ENCODE measurements at places on chromosomes 1 and 21.
A peak's percentile ranks its signal among the peaks of the same experiment; 100 is the strongest.

- no peak for DNase-seq
These were observed 5.6 kb downstream of the RORC start for GRCh38 chr1:151825751-151826660.

DNA sequence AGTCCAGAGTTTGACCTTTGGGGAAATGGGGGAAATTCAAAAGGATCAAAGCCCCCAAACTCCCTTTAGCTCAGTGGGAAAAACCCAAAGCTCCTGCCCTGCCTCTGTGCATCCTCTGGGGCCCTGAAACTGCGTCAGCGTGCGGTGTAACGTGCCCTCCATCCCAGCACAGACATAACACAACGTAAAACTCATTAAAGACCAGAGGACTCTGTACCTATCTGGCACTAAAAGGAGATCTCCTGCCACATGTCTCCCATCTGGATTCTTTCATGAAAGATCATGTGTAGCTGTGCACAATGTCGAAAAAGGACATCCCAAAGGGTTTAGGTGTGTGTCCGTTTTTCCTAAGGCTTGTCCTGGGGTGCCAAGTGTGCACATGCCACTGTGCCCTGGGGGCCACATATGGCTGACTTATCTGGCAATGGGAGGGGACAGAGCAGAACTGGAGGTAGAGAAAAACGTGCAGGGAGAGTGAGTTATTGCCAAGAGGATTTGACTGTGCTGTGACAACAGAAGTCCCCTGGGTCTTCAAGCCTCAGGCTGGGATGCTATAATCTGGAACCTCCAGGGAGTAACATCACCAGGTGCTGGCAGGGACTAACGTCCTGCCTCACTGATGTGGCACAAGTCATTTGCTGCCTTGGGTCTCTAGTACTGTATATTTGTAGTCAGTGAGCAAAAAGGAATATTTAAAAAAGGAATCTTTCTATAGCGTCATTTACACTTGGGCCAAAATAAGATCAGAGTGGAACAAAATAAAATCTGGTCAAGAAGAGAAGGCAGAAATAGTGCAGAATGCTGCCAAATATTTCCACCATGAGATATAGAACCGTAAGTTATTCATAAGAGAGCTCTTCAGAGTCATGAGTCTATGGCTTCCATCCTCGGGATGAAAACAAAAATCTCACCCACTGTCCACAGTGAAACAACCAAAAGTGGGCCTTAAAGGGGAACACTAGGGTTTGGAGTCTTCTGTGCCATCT lies 52.3 kb downstream of the ITPKB start:
- DNase-seq, result no peak

GRCh38 chr1:100299521-100300222 lies 33.7 kb downstream of the RTCA start:
- DNase-seq, result no peak

- DNase-seq, result peak; percentile 69
These were observed 427.2 kb downstream of the KCNT2 start for GRCh38 chr1:196180847-196181593.

DNA sequence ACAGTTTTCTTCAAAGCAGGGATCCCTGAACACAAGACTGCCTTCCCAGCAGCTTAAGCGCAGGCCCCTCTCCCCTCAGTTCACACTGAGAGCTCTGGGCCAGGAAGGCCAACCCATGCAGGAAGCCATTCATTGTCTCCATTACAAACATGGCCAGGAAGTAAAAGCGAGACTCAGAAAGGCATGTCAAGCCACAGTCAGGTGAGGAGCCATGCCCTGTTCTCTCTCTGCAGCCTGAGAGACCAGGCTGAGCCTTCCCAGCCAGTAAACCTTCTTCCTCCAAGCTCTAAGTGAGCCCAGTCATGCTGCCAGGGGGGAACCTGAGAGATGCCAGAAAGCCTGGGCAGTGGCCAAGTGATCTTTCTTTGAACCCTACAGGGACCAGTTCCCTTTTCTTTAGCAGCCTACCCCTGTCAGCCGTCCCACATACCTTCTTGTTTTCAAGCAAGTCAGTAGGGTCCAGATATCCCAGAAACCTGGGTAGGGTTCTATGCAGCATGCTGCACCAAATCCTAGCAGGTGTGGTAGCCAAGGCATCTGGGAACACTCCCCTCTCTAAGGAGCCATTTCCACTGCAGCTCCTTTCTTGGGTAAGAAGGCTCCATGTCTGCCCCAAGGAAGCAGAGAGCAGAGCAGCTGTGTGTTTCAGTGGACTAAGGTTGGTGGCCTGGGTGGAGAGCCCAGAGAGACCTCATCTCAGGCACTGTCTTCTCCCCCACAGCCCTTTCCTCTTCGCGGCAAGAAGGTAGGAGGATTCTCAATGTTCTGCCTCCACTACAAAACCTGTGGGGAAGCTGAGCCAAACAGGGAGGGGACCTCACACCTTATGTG lies 977 bp downstream of the TRAF3IP3 start:
- DNase-seq, result no peak

GRCh38 chr1:66944330-66945274 lies 19.8 kb downstream of the MIER1 start:
- DNase-seq, result peak; percentile 85

DNA sequence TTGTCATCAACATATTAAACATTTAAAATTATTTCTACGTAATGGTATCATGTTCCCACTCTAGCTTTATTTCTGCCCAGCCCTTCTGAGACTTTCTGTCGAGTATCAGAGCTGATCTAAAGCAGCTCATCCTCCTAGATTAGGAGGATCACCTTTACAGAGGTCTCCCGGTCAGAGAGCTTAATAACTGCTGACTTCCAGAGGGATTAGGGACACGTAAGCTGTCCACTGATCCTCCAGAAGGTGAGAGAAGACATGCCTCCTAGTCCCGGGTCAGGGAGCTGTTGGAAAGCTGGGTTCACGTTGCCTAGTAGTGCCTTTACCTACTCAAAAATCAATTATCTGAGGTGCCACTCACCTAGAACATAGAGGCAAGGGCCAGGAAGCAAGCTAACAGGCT lies 31.2 kb upstream of the NADK start:
- DNase-seq, result no peak

- peak; percentile 82 for DNase-seq
These were observed 487.3 kb upstream of the PTBP2 start for GRCh38 chr1:96234299-96234698.

DNA sequence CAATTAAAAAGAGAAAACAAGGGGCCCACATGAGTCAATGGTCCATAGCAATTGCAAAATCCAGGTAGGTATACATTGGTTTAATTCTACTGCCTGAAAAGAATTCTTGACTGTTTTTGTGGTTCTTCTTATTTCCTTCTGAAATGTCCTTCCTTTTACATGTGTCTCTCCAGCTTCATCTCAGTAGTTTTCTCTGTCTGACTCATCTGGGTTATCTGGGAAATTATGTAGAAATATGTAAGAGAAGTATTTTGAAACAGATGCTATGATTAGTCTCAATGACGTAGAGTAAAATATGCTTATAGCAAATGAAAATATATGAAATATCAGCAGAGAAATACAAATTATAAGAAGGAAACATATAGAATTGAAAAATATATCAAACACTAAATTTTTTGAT lies 953.2 kb downstream of the BRINP3 start:
- DNase-seq, result no peak

GRCh38 chr1:230536641-230537155 lies 105.6 kb upstream of the COG2 start:
- DNase-seq, result no peak

Data from Daoy (cell line).